DMS153 (cell line): ENCODE measurements at places on chromosomes 3 and 15.

DNA sequence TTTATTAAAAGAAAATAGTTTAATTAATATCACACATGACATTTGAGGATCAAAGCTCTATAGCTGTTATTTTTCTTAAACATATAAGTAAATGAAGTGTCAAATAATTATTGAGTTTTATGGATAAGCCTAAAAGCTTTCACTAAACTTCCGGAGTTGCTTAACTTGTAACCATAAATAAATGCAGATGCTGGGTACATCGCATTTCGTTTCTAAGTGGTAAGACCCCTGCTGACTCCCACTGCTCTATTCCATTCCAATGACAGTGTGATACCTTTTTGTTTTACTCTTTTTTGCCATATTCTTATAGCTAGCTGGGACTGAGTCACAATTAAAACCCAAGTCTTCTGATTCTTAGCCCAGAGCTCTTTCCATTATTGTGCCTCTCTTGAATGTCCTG is 411.1 kb downstream of the SOX2 start:
- DNase-seq = no peak

DNA sequence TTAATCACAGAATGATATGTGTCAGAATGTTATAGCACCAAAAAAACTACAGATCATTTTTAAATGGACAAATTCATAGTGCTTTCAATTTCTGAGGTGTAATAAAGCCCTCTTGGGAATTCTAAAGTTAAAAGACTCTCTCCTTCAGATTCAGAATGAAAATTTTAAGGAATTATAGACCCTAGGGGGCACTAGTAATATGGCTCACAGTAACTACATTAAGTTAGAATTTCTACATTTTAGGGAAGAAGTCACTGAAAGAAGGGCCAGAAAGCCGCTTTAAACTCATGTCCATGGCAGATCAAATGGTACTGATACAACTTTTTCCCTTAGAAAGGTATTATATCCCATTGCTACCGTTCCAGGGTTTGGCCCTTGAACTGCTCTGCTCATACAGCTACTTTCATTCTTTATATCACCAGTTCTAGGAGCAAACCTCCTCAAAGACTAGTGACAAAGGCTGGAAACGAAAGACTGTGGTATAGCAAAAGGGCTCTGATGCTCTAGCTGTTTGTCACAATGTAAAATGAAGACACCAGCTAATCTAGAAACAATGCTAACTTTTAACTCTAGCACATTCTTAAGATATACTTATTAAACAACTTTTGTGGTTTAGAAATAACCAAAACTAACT is 18.1 kb downstream of the DAZL start:
- DNase-seq = no peak

GRCh38 chr3:100600181-100601042 is 9.0 kb upstream of the ADGRG7 start:
- DNase-seq = peak; percentile 5

- no peak for DNase-seq
Observed at GRCh38 chr3:172201870-172202236, 162.5 kb downstream of the FNDC3B start.

- no peak for DNase-seq
Observed at GRCh38 chr3:118088696-118089095, 946.0 kb downstream of the IGSF11 start.
